Right lung (tissue), 10 donors: ENCODE measurements at places on chromosomes 3 and 15. TPM values are rescaled to one million over a fixed set of nuclear protein-coding genes. Genes with fewer than 3 reads are reported as not detected.

TMEM212 gene
- 0.80 TPM for polyA plus RNA-seq

SNRPN gene
- 209 TPM for polyA plus RNA-seq

CEMIP gene
- polyA plus RNA-seq: 19.6 TPM

GOLGA6A gene
- polyA plus RNA-seq: not detected

ITPR1 gene
- 34.8 TPM for polyA plus RNA-seq

YEATS2 gene
- polyA plus RNA-seq: 35.5 TPM

NR2C2 gene
- polyA plus RNA-seq: 44.7 TPM
